Activated CD8-positive, alpha-beta memory T cell treated with anti-CD3 and anti-CD28 coated beads, Interleukin-2, amount 10 ng/mL, durations not matched to agents 7 days and 5 days (primary cell): ENCODE measurements at places on chromosomes 2 and 18. TPM values are rescaled to one million over a fixed set of nuclear protein-coding genes. Genes with fewer than 3 reads are reported as not detected.

CYRIA gene
- total RNA-seq: 1.7 TPM

BOLL gene
- total RNA-seq: not detected

SATB2 gene
- not detected for total RNA-seq

GRCh38 chr18:36196238-36196995 lies 9.1 kb downstream of the MOCOS start:
- no peaks in the 10 kb centered on the region for H3K4me1 ChIP-seq
- H3K36me3 ChIP-seq: no peaks in the 10 kb centered on the region
- H3K27ac ChIP-seq: no peak overlapping the region

GRCh38 chr18:46621111-46621766 lies 35.8 kb downstream of the LOXHD1 start:
- H3K36me3 ChIP-seq: no peaks in the 10 kb centered on the region
- H3K4me3 ChIP-seq: no peak overlapping the region
- H3K27ac ChIP-seq: no peak overlapping the region
- H3K27me3 ChIP-seq: peaks cover 3% of the 10 kb centered on the region
- no peak for DNase-seq

DNA sequence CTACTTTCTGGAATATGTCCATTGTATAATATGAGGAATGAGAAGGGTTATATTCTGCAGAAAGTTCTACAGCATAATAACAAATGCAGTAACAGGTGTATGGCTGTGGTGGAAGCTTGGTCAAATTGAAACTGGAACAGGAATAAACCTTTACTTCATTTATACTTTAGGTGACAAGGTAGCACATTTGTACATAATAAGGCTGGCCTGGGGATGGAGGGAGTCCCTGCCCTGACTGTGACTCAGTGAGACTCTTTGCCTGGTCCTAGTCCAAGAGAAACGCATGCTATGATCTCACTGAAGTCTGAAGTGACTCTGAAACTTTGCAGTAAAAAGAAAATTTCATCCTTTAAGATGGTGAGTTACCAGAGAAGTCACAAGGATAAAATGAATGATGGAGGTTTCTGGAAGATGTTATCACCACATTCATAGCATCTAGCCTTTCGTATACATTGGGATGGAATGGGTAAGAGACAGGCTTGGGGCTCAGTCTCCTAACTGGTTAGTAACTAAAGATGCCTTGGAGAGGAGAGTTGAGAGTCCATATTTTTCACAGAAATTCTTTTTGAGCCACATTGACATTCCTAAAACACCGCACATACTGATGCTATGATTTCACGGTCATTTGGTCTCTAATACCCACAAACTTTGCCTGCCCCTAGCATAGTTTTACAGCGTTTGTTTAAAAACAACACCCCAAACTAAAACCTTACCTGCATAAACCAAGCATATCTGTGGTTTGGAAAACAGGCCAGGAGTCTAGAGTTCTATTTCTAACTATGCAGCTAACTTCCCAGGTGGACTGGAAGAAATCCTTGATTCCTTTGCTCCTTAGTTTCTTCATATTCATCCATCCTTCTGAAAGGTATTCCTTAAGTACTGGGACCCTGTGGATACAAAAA lies 42.4 kb upstream of the NABP1 start:
- no peak for DNase-seq
- no peak overlapping the region for H3K4me3 ChIP-seq
- H3K27me3 ChIP-seq: peaks cover 26% of the 10 kb centered on the region

- no peak for DNase-seq
- H3K27me3 ChIP-seq: no peaks in the 10 kb centered on the region
- peaks cover 3% of the 10 kb centered on the region for H3K36me3 ChIP-seq
- H3K4me3 ChIP-seq: no peak overlapping the region
- H3K27ac ChIP-seq: peak overlapping the region; percentile 6
- peaks cover 31% of the 10 kb centered on the region for H3K4me1 ChIP-seq
Measured at GRCh38 chr2:46074501-46074900, 222.7 kb upstream of the EPAS1 start.

DNA sequence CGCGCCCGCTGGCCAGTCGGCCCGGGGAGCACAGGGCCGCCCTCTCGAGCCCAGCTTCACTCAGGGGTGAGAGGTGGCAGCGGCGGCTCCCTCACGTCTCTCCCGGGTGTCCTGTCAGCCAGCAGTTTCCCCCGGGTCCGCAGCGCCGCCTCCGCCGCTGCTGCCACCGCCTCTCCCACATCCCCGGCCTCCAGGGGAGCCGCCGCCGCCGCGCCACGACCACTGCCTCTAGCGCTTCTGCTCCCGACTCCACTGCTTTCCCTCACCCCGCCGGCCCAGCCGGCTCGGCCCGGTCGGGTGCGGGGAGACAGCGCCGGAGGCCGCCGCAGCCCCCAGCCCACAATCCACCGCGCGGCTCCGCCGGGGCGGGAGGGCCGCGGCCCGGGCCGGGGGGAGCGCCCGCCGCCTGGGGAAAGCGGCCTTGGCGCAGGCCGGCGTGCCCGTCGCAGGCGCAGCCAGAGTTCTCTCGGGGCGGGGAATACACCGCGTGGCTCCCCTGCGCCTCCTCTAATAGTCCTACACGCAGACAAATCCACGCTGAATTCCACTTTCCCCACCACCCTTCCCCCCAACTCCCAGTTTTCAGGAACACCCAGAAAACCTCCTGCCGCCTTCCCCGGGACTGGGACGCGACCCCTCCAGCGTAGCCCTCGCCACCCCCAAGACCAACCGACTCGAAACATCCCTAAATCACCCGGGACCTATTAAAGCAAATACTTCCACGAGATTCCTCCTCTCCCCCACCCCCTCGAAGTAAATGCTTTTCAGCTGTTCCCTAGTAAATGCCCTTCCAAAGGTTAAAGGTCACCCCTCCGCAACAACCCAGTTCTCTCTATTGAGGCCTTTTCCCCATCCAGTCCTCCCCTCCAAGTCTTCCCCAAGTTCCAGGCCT lies at the start of gene VPS54:
VPS54 (minus strand) TSS at position 346 of the 892 bp plus-strand sequence. CDS start 35,429 bp downstream, outside the sequence.
- H3K27ac ChIP-seq: peak within 1 kb of the TSS; percentile 96
- peaks cover 12% of the 10 kb centered on the region for H3K36me3 ChIP-seq
- peak; percentile 66 for DNase-seq
- peak within 1 kb of the TSS; percentile 96 for H3K4me3 ChIP-seq
- peaks cover 35% of the 10 kb centered on the region for H3K4me1 ChIP-seq

- no peaks in the 10 kb centered on the region for H3K27me3 ChIP-seq
- no peaks in the 10 kb centered on the region for H3K36me3 ChIP-seq
- no peak for DNase-seq
- H3K4me1 ChIP-seq: no peaks in the 10 kb centered on the region
- no peak overlapping the region for H3K4me3 ChIP-seq
Measured at GRCh38 chr2:54879032-54879431, 155.6 kb downstream of the EML6 start.

DNA sequence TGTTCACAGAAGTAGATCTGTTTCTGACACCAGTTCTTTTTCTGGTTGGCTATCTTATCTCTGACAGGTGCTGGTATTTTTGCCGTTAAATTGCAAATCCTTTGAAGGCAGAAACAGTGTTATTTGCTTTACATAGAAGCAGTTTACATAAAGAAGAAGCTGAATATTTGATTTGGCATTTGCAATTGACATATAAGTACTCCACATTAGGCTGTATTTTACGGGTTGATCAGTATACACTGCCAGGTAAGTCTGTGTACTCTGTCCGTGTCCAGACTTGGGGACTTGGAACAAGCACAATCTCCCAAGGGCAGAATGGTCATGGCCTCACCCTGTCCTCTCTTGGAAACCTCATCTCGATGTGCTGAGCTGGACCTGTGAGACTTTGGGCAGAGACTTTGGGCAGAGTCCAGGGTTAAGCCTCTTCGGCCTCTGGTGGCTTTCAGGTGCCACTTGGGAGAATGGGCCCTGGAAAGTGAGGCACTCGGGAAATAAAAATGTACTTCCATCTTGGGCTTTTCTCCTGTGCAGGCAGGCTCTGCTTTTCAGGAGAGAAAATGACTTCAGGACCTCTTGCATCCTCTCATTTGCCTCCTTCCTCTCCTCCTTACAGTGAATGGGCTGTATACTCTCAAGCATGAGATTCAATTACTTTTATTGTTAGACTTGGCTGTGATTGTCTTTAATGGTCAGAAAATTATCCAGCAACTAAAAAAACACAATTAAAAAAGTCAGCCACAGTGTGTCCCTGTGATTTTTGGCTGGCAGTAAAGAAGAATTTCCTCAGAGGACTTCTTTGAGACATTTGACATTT lies 108.5 kb downstream of the RAPGEF4 start:
- H3K4me3 ChIP-seq: no peak overlapping the region
- H3K27ac ChIP-seq: no peak overlapping the region
- no peaks in the 10 kb centered on the region for H3K36me3 ChIP-seq
- peaks cover 6% of the 10 kb centered on the region for H3K27me3 ChIP-seq
- DNase-seq: no peak
- no peaks in the 10 kb centered on the region for H3K4me1 ChIP-seq

- no peak for DNase-seq
- H3K4me1 ChIP-seq: no peaks in the 10 kb centered on the region
- H3K36me3 ChIP-seq: no peaks in the 10 kb centered on the region
Measured at GRCh38 chr2:51490576-51491234, 458.8 kb upstream of the NRXN1 start.
